ENCODE measurements at places on chromosomes 12 and 14.

DNA sequence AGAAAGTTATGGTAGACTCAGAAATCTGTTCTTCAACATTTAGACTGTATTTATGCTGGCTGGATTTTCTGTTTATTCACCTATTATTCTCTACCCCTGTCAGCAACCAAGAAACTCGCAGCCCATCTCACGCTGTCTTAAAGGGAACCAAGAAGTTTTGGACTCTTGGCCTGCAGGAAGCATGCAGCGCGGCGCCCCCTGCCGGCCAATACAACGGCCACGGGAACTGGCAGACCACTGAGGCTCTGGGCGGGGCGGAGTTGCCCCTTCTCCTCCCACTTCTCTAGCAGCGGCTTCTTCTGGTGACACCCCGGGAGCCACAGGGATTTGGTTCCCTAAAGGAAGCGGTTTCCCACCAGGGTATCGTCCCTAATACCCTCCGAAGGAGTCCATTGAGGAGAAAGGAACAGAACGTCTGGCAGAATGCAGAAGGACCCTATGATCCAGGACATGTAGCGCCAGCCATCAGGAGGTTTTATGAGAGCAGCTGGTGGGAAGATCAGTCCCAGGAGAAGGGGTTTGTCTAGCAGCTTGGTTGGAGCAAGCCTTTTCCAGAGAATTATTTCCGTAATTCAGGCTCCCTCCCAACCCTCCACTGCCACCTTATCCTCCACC lies 21.0 kb upstream of the RNASE2 start:
- DNase-seq: no peak

GRCh38 chr12:6124411-6125309 lies at the start of gene VWF:
Gene VWF, minus strand, starts transcription at chr12:6124670. Its CDS starts 1,474 bp downstream, at chr12:6123196.
- DNase-seq: no peak

GRCh38 chr12:67969134-67969802 lies 20.0 kb upstream of the IFNG-AS1 start:
- DNase-seq: no peak

DNA sequence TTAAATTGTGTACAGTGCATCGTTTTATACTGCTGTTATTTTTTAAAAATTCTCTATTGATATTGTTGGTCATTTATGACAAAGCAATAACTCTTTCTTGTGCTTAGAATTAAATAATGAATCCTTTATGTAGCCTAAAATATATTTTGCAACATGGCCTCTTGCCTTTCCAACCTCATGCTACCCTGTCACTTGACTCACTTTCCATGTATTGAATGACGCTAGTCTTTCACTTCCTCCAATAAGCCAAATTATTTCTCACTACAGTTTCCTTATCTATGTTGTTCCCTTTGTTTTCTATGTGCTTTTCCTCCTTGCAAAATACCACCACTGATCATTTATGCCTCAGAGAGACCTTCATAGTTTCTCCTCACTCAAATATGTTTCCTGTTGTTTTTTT lies 16.3 kb upstream of the EPYC start:
- DNase-seq: no peak

DNA sequence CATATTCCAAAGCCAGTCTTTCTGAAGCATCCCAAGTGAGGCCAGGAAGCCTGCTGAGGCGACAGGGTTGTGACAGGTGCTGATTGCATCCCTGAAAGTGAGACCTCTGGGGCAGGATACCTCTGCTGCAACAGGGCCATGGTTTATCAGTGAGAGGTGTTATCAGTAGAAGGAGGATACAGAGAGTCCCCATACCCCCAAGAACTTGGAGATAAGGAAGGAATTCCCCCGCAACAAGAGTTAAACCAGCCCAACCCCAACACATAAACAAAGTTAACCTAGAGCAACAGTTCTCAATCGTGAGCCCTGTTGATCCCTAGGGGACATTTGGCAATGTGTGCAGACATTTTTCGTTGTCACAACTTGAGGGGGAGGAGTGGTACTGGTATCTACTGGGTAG lies 233.1 kb upstream of the NOS1 start:
- no peak for DNase-seq

GRCh38 chr12:86148071-86148470 lies 108.1 kb downstream of the MGAT4C start:
- peak; percentile 15 for DNase-seq

DNA sequence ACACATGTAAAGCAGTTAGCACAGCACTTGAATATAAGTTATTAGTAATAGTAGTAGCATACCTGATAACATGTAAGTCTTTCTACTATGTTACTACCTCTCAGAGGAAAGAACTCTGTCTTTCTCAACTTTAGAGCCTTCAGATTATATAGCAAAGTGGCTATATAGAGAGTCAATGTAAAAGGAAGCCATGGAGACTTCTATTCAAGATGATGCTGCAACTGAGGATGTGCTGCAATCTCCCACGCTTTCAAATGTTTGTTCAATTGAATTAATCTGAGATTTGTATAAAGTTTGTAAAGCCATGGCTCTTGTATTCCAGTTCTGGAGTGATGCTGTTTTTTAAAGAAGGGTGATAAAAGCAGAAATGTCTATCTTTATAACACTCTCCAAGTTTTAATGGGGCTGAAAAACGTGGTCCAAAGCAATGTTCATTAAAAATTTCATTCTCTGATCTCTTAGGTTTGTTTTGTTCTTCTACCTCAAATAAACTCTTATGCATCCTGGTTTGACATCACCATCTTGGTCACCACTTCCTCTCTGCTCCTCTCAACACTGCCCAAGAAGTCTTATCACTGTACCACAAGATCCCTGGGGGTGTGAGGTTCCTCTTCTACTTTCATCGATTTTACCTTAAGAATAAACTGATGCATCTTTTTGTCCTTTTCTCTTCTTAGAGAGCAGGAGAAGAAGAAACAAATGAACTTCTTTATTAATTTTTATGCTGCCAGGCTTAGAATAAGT lies 40.6 kb downstream of the C12orf42 start:
- no peak for DNase-seq

GRCh38 chr12:74021937-74022336 lies 515.7 kb upstream of the ATXN7L3B start:
- no peak for DNase-seq
